ENCODE measurements at places on chromosomes 11 and 22. TPM values are rescaled to one million over a fixed set of nuclear protein-coding genes. Genes with fewer than 3 reads are reported as not detected.

The MS4A4A gene
- total RNA-seq = 2.6 TPM

The PHLDA2 gene
- 5.2 TPM for total RNA-seq

The VPREB1 gene
- not detected for total RNA-seq

The MMP8 gene
- total RNA-seq = 1.5 TPM

The MRGPRX4 gene
- total RNA-seq = not detected

The SOX6 gene
- total RNA-seq = 0.29 TPM

The C11orf91 gene
- not detected for total RNA-seq

The ISX gene
- not detected for total RNA-seq

The MMP12 gene
- total RNA-seq = not detected

The LRRC74B gene
- total RNA-seq = 0.14 TPM

The GPR83 gene
- total RNA-seq = not detected

The DEUP1 gene
- not detected for total RNA-seq

The GDPD4 gene
- 1.2 TPM for total RNA-seq

The SEPTIN5 gene
- total RNA-seq = 67.6 TPM

The FREY1 gene
- total RNA-seq = not detected

The ZNF280B gene
- 0.88 TPM for total RNA-seq

The SLC43A1 gene
- total RNA-seq = 48.4 TPM

The HBE1 gene
- total RNA-seq = not detected

The MAJIN gene
- total RNA-seq = under 0.01 TPM

The TBX1 gene
- total RNA-seq = 1.0 TPM

The OR6T1 gene
- not detected for total RNA-seq

The PPP1CA gene
- 180 TPM for total RNA-seq

The TIMP3 gene
- total RNA-seq = 296 TPM

The TRIM48 gene
- not detected for total RNA-seq

The SESN3 gene
- total RNA-seq = 19.7 TPM

The CCDC87 gene
- 0.52 TPM for total RNA-seq

The GLB1L2 gene
- 5.2 TPM for total RNA-seq

The GGA1 gene
- 37.6 TPM for total RNA-seq

The OR52H1 gene
- total RNA-seq = not detected
